ENCODE measurements at places on chromosomes 12 and 14. TPM values are rescaled to one million over a fixed set of nuclear protein-coding genes. Genes with fewer than 3 reads are reported as not detected.

The PIP4P1 gene
- total RNA-seq: 37.5 TPM

GRCh38 chr14:58690801-58691516 lies 53.2 kb downstream of the DACT1 start:
- DNase-seq: no peak

DNA sequence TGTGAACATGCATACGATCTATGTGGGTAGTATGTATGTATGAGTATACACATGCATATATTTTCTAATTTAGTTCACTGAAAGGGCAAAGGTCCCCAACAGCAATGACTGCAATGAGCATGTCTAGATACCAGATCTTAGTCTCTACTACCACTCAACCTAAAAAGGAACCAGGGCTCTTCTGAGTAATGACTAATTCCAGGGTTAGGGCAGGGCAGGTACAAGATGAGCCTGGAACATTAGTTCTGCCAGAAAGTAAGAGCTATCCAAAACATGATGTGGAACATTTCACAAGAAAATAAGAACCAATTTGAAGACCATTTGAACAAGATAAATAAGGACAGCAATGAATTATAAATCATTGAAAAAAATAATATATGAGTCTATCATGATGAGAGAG lies 91.3 kb upstream of the PDZRN4 start:
- DNase-seq: no peak

DNA sequence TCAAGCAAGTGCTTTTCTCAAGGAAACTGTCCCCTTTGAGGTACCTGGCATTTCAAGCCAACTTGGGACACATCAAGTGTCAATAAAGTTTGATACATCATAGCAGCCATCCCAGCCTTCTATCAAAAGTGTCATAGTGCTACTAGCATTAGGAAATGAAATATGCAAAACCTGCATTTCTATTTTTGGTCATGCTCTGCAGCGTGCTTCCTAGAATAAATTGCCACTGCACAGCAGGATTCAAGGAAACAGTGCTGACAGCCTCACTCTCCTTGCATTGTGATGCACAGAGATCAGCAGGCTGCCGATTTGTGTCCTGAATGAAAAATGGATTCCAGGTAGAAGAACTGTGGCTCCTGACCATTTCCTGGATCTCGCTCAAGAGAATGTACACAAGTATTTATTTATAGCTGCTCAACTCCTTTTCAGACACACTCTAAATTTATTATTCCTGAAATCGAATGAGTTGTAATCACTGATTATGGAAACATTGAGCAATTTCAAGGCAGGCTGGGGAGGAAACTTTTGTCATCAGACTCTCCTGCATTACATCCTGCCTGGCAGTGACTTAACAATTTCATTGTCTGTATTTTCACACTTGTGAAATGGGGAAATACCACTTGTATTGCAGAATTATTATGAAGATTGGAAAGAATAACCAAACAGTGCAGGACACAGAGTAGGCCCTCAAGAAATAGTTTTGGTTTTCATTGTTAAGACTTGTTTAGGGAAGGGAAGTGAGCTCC lies 120.9 kb downstream of the SLC38A6 start:
- no peak for DNase-seq

- no peak for DNase-seq
These were observed 61.7 kb downstream of the FBXO34 start for GRCh38 chr14:55332654-55333570.

- DNase-seq: no peak
These were observed 45.9 kb downstream of the IFNG start for GRCh38 chr12:68113644-68114043.
